ENCODE measurements at places on chromosomes 2 and 18. TPM values are rescaled to one million over a fixed set of nuclear protein-coding genes. Genes with fewer than 3 reads are reported as not detected.

The PSTPIP2 gene
- polyA plus RNA-seq: 9.8 TPM

The LONRF2 gene
- 2.4 TPM for polyA plus RNA-seq

The FLACC1 gene
- 0.44 TPM for polyA plus RNA-seq

The AQP12A gene
- polyA plus RNA-seq: not detected

The KCNS3 gene
- polyA plus RNA-seq: 0.05 TPM

The CCDC142 gene
- polyA plus RNA-seq: 13.1 TPM

The PAIP2B gene
- polyA plus RNA-seq: 0.20 TPM

The OSBPL1A gene
- polyA plus RNA-seq: 26.1 TPM

The CERS6 gene
- polyA plus RNA-seq: 1.8 TPM

DNA sequence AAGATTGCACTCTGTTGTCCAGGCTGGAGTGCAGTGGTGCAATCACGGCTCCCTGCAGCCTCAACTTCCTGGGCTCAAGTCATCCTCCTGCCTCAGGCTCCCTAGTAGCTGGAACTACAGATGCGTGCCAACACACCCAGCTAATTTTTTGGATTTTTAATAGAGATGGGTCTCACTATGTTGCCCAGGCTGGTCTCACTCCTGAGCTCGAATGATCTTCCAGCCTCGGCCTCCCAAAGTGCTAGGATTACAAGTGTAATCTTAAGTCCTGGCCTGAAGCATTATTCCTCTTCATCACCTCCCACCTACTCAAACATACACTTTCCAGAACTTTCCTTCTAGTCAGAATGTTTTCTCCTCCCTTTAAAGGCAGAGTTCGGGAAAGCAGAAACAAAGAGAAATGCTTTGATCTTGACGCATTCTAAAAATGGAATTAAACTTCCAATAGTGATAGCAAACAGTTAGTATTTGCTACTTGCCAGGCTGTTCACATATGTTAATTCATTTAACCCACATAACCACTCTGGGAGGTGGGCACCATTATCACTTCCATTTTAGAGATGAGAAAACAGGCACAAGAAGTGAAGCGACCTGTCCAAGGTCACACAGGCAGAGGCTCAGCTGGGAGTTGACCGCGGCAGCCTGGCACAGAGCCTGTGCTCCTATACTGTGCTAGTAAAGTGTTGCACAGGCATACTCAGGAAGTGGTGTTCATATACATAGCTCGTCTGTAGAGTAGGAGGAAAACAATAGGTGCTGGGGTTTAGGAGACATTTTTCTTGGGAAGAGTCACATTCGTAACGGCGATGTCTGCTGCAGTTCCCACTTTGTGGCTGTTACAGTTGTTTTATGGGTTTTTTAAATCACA, 24.6 kb downstream of the TEX44 start:
- no peak overlapping the region for H3K4me3 ChIP-seq
- H3K27me3 ChIP-seq: no peaks in the 10 kb centered on the region
- H3K27ac ChIP-seq: no peak overlapping the region
- no peaks in the 10 kb centered on the region for H3K36me3 ChIP-seq
- no peak for DNase-seq

DNA sequence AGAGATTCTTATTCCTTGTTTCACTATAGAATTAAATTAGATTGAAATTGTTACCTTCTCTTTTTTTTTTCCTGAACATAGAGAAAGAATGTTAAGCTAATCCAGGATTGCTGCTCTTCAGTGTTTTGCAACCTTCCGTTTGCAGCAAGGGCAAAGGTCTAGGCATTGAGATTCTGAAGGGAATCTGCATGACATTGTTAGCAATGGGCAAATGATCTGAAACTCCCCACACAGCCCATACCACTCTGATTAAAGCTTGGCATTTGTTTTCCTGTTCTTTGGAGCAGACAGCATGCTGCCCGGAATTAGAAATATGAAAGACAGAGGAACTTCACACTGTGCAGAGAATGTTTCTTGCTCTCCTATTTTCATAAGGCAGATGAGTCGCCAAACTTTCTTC, 551.8 kb downstream of the SOCS6 start:
- no peak overlapping the region for H3K4me3 ChIP-seq
- no peaks in the 10 kb centered on the region for H3K4me1 ChIP-seq
- H3K27ac ChIP-seq: no peak overlapping the region
- no peaks in the 10 kb centered on the region for H3K27me3 ChIP-seq
- DNase-seq: no peak
- H3K36me3 ChIP-seq: no peaks in the 10 kb centered on the region

- H3K4me3 ChIP-seq: no peak overlapping the region
- peak overlapping the region; percentile 100 for H3K27ac ChIP-seq
- no peak for DNase-seq
- peaks cover 94% of the 10 kb centered on the region for H3K4me1 ChIP-seq
- H3K36me3 ChIP-seq: no peaks in the 10 kb centered on the region
- H3K27me3 ChIP-seq: peaks cover 17% of the 10 kb centered on the region
Observed at GRCh38 chr2:29272311-29272710, 157.1 kb downstream of the CLIP4 start.

DNA sequence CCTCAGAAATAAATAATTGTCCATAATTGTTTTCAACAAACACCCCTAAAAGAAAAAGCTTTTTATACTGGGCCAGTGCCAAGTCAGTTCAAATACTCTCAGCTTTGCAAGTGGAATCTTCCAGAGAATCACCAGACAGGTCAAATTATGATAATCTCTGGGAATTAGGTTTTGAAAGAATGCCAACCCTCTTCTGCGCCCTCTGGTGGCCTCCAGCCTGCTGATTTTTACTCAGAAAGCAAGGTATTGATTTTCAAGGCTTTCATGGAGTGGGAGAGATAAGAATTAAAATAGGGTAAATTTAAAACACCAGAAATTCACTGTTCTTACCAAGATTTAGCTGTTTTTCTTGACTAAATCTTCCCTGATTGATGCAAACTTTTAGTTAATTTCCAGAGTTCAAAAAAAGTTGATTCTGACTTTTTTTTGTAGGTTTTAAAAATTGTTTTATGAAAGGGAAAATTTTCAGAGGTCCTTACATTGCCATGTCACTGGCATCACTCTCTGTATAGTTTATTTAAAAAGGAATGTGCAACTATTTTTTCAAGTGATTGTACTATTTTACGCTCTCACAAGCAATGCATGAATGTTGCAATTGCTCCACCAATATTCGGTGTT, 282.9 kb upstream of the TNP1 start:
- no peak overlapping the region for H3K27ac ChIP-seq
- peak overlapping the region; percentile 46 for H3K4me3 ChIP-seq
- peak; percentile 17 for DNase-seq
- H3K27me3 ChIP-seq: no peaks in the 10 kb centered on the region

DNA sequence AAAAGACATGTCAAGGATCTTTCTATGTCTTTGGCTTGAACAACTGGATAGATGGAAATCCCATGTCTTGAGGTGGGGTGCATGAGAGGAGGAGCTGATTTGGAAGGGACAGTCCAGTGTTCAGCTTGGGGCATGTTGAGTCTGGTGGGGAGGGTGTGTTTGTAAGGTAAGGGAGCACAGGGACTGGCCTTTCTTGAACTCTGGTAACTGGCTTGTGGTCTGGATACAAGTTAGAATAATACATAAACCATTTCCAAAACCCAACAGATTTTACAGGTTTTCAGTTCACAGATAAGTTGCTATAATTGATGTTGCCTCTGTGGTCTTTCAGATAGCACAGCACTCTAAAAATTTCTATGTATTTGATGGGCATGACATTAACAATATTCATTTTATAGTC, 24.2 kb downstream of the RHBDD1 start:
- H3K27me3 ChIP-seq: no peaks in the 10 kb centered on the region
- H3K27ac ChIP-seq: no peak overlapping the region
- no peak for DNase-seq
- H3K36me3 ChIP-seq: peaks cover 5% of the 10 kb centered on the region
- peaks cover 6% of the 10 kb centered on the region for H3K4me1 ChIP-seq

GRCh38 chr2:132943829-132944228, 273.8 kb upstream of the LYPD1 start:
- no peaks in the 10 kb centered on the region for H3K27me3 ChIP-seq
- no peak for DNase-seq

- no peak overlapping the region for H3K4me3 ChIP-seq
- no peak for DNase-seq
- H3K4me1 ChIP-seq: no peaks in the 10 kb centered on the region
- no peaks in the 10 kb centered on the region for H3K27me3 ChIP-seq
Observed at GRCh38 chr2:39128919-39129391, 8.1 kb upstream of the SOS1 start.

GRCh38 chr18:11308499-11308898, 159.1 kb upstream of the PIEZO2 start:
- H3K4me3 ChIP-seq: no peak overlapping the region
- DNase-seq: no peak
- no peaks in the 10 kb centered on the region for H3K4me1 ChIP-seq
- H3K27me3 ChIP-seq: no peaks in the 10 kb centered on the region

GRCh38 chr2:10223932-10224720, 78.6 kb upstream of the HPCAL1 start:
- no peaks in the 10 kb centered on the region for H3K4me1 ChIP-seq
- DNase-seq: no peak
- H3K27ac ChIP-seq: no peak overlapping the region
- no peak overlapping the region for H3K4me3 ChIP-seq
- no peaks in the 10 kb centered on the region for H3K36me3 ChIP-seq
- no peaks in the 10 kb centered on the region for H3K27me3 ChIP-seq

DNA sequence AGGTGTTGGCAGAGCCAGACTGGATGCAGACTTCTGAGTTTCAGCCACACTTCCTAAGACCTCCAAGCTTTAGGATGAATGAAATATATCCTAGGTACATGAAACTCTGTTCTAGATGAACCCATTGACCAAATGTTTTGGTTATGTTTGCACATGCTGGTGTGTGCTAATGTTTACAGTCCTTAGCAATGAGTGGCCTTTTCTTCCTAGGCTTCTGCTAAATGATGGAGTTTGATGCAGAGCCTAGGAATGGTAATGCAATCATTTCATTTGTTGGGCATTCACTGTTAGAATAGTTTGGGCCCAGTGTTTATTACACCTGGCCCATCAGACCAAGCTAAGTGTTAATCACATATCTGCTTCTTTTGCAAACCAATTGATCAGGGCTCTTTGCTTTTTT, 464.7 kb downstream of the MEIS1 start:
- peaks cover 9% of the 10 kb centered on the region for H3K4me1 ChIP-seq
- DNase-seq: no peak
- H3K27ac ChIP-seq: no peak overlapping the region
- no peak overlapping the region for H3K4me3 ChIP-seq

DNA sequence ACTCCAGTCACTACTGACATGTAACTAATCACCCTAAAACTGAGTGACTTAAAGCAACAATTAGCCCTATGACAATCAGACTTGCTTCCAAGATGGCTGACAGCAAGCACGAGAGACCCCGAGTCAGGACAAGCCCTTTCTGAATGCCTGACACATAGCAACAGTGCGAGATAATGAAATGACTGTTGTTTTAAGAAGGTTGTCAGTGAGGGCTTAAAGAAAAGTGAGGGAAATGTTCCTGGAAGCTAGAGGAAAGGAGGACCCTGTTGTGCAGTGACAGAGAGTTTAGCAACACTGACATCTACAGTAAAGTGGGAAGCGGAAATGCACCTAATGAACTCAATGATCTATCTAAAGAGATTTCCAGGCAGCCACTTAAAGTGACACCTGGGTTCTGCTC, 163.1 kb downstream of the STK39 start:
- no peak overlapping the region for H3K4me3 ChIP-seq
- H3K27ac ChIP-seq: no peak overlapping the region
- peaks cover 4% of the 10 kb centered on the region for H3K36me3 ChIP-seq
- H3K4me1 ChIP-seq: peaks cover 4% of the 10 kb centered on the region
- no peak for DNase-seq

DNA sequence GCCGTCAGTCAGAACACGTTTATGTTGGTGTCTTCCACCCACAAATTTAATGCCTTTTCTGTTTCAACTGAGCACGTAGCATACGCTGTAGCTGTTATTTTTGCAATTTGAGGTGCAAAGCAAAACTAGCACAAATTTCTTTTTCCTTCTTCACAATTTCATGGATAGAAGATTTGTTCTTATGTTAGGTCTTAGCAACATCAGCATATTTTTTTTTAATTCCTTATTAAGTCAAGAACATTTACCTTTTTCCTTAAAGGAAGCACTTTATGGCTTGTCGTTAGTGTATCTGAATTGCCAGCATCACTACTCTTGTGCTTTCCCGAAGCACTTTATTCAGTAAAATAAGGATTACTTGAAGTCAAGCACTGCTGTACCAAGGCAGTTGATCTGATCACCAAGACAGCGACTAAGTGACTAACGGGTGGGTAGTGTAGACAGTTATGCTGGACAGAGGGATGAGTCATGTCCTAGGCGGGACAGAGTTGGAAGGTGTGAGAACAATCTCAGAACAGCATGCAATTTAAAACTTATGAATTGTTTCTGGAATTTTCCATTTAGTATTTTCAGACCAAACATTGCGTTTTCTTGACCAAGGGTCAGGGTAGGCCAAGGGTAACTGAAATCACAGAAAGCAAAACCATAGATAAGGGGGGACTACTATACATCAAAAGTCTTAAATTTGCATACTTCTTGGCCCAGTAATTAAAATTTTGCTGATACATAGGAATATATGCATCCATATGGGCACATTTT, 13.3 kb downstream of the BABAM2 start:
- DNase-seq: no peak
- H3K4me3 ChIP-seq: no peak overlapping the region
- no peaks in the 10 kb centered on the region for H3K4me1 ChIP-seq
- H3K27me3 ChIP-seq: no peaks in the 10 kb centered on the region
- H3K27ac ChIP-seq: no peak overlapping the region

DNA sequence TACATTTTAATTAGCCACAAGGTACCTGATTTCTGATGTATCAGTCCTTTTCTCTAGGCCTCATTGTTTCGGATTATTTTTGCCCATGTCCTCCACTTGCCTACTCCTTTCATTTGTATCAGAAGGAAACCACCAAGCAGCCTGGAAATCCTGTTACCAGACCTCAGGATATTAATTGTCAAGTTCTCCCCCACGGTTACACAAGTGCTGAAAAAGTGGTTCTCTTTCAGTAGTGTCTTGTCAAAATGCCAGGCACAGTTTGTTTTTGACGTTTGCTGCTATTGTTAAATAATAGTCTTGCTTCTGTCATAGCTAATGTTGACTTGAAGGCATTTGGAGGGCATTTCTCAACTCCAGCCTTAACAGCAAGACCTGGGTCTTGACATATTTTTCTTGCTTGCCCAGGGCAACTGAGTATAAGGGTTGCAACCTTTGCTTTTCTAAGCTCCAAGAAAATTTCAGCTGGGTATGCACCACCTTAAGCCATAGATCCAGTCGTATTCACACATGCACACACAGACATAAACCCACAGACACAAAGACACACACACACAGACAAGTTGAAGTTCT, 31.0 kb downstream of the INSIG2 start:
- H3K27me3 ChIP-seq: no peaks in the 10 kb centered on the region
- no peaks in the 10 kb centered on the region for H3K4me1 ChIP-seq
- H3K27ac ChIP-seq: no peak overlapping the region

GRCh38 chr2:10188211-10188610, 65.7 kb downstream of the RRM2 start:
- peaks cover 8% of the 10 kb centered on the region for H3K4me1 ChIP-seq
- no peak overlapping the region for H3K27ac ChIP-seq
- no peaks in the 10 kb centered on the region for H3K36me3 ChIP-seq
- peak; percentile 72 for DNase-seq
- no peak overlapping the region for H3K4me3 ChIP-seq
- H3K27me3 ChIP-seq: no peaks in the 10 kb centered on the region
